HS-5 (cell line): ENCODE measurements at places on chromosomes 1 and 21.
A peak's percentile ranks its signal among the peaks of the same experiment; 100 is the strongest.

GRCh38 chr1:51280321-51280978 is 44.4 kb downstream of the RNF11 start:
- no peak for DNase-seq

DNA sequence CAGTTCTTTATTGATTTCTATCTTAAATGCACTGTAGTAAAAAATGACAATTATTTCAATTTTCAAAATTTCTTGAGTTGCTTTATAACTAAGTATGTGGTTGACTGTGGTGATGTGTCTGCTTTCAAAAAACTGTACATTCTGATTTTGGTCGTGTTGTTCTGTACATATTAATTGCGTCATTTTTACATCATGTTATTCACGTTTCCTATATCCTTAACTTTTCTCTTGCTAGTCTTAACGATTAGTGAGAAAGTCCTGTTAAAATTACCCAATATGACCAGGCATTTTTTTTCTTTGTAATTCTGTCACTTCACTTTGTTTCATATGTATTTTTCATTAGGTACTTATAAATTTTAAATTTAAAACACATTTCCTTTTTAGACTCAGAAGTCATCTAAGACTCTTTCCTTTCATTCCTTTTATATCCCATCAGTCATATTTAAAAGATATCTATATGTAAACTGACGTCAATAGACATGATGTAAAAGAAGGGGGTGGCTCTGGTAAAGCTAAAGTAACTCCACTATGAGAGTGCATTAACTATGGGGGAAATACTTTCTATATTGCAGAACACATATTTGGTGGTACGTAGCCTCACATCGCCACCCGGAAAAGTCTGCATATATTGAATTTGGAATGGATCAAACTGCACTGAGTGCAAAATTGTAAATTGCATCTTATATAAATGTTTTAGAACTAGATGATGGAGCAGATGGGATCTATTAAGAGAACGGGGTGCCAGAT is 1.1 kb upstream of the COA6 start:
- DNase-seq, result no peak

DNA sequence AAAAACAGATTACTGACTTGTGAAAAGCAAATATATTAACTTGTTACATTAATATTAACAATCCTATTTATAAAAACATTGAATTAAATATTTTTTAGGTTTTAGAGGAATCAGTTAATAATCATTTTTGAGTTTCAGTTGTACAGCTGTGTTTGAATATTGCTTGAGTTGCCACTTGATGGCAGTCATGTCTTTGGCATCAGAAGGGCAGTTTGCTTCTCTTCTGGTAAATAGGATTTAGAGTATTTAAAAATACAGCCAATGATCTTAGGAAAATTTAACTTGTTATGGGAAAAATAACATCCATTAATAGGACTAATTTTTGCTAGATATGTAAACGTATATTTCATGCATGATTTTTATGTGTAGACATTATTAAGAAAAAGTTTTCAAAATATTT is 234.1 kb downstream of the NCAM2 start:
- peak; percentile 14 for DNase-seq

- DNase-seq, result no peak
These were observed 22.4 kb upstream of the LRRC8C start for GRCh38 chr1:89610457-89611011.

DNA sequence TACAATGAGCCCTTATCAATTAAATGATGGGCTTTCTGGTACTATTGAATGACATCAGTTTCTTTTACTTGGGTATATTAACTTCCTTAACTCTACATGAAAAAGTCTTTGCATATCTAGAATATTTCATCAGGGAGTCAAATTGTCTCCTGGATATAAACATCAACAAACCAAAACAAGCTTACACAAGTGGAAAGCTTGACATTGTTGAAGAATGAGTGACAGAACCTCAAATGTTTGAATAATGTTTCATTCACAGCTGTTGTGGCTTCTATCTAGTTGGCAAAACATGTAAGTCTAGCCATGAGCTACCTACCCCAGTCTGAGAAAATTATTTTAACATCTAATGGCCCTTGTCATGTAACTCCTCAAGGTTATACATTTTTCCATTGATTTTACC is 604.8 kb upstream of the ADAMTS5 start:
- peak; percentile 91 for DNase-seq
